ENCODE measurements at places on chromosomes 16 and 17. TPM values are rescaled to one million over a fixed set of nuclear protein-coding genes. Genes with fewer than 3 reads are reported as not detected.

The TEKT1 gene
- total RNA-seq, result 0.03 TPM

The TPSB2 gene
- total RNA-seq, result not detected

The CCL17 gene
- not detected for total RNA-seq

The TPSG1 gene
- not detected for total RNA-seq

The OR1A1 gene
- total RNA-seq, result not detected

The CNGB1 gene
- not detected for total RNA-seq

The LUC7L gene
- 47.1 TPM for total RNA-seq

DNA sequence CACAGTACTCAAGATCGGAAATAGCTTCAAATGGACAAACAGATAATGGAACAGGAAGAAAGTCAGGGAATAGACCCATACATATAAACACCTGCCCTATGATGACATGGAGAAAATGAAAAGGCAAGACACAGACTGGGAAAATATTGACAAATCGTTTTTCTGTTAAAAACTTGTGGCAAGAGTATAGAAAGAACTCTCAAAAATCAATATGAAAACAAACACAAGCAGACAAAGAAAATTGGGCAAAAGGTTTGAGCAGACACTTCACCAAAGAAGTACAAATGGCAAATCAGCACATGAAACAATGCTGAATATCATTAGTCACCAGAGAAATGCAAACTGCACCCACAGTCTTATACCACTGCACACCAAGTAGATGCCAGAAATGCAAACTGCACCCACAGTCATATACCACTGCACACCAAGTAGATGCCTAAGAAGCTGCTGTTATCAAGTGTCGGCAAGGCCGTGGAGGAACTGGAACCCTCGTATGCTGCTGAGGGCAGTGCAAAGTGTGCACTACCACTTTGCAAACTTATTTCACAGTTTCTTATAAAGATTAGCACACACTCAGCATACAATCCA is 123.5 kb upstream of the CHMP6 start:
- no peak for DNase-seq

- peak; percentile 94 for DNase-seq
Measured at GRCh38 chr17:78883533-78884131, 19.4 kb downstream of the CEP295NL start.

DNA sequence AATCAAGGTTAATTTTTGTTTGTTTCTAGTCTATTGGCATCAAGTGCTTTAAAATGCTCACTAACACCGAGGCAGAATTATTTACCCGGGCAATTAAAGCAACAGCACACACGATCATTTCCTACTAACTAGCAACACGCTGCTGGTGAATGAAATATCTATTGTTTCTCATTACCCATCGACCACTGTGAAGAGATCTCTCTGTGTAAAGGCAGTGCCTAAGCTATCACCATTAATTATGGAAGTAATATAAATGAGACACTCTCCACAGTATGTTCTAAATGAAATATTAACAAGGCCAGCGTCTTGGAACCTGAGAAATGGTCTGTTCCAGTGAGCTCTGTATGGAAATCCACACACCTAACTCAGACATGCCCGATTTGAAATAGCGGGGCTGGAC is 397.6 kb downstream of the MAF start:
- DNase-seq, result no peak

- no peak for DNase-seq
Measured at GRCh38 chr17:72906306-72906705, 186.2 kb downstream of the SLC39A11 start.

DNA sequence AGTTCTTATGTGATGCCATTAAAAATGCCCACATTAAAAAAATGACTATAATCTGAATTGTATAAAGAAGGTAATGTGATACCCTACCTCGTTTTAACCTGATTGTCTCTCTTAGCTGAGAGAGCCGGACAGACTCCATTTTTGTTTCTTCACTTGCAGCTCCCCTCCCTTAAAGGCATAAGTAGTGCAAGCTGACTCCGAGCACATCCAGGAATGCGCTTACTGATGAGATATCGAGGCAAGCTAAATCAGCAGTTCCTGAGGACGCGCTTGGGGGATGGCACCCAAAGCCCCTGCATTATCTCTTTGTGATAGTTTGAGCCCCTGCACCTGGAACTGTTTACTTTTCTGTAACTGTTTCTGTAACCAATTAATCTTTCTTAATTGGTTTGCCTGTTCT is 6.3 kb downstream of the KRT24 start:
- DNase-seq, result no peak

DNA sequence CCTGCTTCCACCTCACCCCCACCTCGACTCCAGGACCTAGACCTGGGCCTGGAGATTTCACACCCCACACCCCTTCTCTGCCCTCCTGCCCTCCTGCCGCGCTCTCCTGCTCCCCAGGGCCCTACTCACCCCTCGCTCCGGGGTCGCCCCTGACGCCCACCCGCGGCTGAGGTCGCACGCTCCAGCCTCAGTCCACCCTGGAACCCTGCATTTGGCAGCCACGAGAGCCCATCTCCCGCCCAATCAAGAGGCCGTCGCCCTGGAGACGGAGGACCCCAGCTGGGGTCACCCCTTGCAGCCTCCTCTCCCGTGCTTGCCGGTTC is 16.1 kb downstream of the TLE7 start:
- DNase-seq, result no peak

DNA sequence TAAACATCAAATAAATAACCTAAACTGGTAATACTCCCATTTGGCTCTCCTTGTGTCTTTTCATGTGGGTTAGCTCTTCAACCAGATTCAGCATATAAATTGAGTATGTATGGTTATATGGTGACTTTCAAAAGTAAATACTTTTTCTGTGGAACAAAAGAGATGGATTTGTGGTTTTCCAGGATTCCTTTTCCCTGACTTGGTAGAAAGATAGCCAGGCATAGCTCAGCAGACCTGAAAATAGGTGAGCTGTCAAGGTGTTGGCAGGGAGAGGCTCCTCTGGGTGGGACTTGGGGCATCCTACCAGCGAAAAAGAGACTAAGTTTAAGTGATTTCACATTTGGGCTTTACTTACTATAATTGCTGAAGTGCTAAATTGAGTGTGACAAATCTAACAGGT is 80.3 kb downstream of the FTO start:
- DNase-seq, result no peak

DNA sequence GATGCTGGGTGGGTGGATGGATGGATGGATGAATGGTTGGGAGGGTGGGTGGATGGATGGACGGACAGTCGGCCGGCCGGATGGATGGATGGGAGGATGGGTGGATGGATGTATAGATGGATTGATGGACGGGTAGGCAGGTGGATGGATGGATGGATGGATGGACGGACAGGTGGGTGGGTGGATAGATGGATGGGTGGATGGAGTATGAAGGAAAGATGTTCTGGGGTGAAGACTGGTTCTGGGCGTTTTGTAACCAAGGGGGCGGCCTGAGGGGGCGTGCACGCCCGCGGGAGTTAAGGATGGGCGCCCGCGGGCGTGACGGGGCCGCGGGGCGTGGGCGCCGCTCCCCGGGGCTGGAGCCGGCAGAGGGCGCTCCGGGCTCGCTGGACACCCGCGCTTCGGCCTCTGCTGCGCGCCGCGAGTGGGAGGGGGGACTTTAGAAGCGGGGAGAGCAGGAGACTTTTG is at the start of gene NECAB2:
Gene NECAB2 (plus strand): TSS at position 407 of the 468 bp plus-strand sequence. CDS start 405 bp downstream, outside the sequence.
- no peak for DNase-seq

DNA sequence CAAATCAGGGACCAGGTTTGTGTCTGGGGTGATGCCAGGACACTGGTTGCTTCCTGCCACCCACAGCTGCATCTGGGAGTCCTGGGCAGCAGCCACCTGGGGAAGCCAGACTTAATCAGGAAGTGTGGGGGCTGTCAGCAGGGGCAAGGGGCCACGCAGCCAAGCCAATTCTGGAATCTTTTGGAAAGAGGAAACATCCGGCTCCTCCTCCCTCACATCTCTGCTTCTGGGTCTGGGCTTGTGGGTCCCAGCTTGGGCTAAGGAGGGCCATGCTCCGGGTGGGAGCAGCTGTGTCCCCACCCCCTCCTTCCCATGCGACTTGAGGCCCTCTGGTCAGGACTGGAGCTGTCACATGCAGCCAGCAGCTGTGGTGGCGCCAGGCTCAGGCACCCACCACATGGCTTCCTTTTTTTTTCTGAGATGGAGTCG is 37.0 kb upstream of the CCDC182 start:
- DNase-seq, result no peak

- DNase-seq, result peak; percentile 64
Measured at GRCh38 chr16:14249291-14250032, 178.3 kb downstream of the MRTFB start.

DNA sequence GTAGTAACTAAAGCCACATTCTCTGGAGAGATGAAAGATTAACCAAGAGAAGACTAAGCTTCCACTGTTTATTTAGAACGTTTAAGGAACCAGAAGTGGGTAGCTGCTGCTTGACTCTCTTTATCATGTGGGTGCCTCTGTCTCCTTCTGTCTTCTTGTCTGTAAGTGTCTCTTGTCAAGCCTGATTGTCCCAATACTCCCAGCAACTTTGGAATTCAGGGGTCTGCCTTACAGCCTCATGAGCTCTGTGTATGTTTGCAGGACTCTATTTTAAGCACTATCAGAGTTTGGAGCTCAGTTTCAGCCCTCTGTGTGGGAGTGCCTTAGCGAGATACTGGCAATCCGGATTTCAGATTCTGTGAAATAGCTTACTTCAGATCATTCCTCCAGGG is 29.3 kb upstream of the SPACA3 start:
- DNase-seq, result no peak

GRCh38 chr17:81656118-81656743 is at the start of gene PDE6G:
Gene PDE6G, minus strand, starts transcription at chr17:81656542. Its CDS starts 3,237 bp downstream, at chr17:81653305.
- no peak for DNase-seq

DNA sequence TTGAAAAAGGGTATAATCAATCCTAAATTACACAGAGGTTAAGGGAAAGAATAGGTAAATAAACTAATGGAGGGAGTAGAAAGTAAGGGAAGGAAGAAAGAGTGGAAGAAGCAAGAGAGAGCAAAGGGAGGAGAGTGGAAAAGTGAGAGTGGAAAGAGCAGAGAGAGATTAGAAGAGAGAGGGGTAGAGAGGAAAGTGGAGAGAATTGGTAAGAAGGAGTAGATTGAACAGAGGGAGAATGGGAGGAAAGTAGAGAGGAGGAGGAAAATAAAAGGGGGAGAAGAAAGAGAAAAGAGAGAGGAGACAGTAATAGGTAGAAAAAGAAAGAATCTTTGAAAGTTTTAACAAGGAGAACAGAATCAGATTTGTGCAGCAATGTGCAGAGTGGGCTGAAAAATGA is 24.9 kb downstream of the TERB1 start:
- no peak for DNase-seq

DNA sequence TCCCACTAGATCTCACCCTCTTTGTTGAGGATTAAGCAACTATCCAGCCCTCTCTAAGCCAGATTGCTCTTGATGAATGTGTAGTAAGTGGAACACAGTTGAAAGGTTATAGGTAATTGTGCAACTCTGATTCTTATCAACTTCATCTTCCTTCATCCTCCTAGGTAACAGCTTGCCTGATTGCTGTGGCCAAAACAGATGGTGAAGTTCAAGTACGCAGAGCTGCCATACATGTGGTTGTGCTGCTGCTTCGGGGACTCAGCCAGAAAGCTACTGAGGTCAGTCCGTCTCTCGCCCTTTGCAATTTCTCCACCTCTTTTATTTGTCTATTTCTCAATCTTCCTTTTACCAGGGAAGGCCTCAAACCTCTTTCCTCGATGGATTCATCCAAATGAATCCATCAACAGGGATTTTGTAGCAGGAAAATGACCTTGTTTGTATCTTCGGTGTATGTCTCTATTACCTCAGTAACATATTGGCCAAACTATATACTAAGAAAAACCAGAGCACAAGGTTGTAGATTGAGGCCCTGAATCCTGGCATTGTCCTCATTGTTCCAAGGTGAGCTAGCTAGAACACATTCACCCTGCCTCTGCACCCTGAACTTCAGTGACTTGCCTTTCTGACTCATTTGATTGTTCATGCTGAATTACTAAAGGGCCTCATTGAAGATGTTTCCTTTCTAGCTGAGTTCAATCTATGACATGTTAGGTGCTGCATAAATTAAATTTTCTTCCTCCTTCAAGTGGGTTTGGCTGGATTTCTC is 65.1 kb upstream of the HAS3 start:
- DNase-seq, result no peak

DNA sequence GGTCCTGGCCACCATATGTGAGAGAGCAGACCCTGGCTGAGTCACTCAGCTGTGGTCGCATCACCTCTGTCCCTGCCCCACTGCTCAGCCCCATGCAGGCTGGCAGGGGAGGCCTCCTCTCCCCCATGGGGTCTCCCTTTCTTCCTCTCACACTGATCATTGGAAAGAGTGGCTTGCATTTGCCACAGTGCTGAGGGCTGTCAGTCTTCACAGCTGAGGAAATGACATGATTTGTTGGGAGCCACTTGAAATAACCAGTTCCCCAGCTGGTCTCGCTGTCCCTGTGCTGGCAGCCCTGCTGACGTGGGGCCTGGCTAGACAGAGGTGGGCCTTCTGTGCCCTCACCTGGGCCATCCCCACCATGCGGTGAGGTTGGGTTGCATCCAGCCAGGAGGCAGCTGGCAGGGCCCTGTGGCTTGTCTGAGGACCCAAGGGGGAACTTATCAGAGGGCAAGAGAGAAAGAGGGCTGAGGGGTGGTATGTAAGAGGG is 30.1 kb upstream of the MED9 start:
- no peak for DNase-seq

DNA sequence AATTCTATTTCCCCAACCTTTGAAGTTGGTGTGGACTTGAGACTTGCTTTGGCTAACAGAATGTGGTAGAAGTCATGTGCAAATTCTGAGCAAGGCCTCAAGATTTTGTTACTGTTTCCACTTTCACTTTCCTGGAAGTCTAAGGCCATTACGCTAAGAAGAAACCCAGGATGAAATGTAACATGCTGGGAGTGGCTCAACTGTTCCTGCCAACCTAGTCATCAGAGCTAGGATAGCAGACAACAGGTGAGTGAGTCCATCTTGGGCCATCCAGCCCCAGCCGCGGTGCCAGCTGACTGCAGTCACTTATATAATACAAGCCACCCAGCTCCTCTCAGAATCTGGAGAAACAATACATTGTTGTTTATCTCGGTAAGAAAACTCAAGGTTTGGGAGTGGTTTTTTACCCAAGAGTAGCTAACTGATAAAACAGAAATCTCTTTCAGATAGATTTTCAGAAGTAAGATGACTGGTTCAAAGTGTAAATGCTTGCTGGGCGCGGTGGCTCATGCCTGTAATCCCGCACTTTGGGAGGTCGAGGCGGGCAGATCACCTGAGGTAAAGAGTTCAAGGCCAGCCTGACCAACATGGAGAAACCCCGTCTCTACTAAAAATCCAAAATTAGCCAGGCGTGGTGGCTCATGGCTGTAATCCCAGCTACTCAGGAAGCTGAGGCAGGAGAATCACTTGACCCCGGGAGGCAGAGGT is 10.7 kb upstream of the STX4 start:
- DNase-seq, result no peak

GRCh38 chr16:81752876-81753227 is 26.2 kb upstream of the PLCG2 start:
- no peak for DNase-seq

DNA sequence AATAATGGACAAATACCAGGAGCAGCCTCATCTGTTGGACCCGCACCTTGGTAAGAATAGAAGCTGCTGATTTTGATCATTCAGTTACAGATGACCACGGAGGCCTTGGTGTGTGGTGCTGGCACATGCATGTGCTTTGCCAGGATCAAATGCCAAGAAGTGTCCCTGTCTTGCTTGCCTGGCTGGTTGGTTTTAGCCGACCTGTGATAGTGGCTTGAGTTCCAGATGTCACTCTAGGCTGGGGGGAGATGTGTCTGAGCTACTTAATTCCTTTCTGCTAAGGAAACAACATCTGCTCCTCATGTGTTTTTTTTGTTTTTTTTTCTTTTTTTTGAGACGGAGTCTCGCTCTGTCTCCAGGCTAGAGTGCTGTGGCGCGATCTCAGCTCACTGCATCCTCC is 4.3 kb downstream of the TBCD start:
- DNase-seq, result no peak

GRCh38 chr17:17034026-17034425 is 8.2 kb upstream of the MPRIP start:
- DNase-seq, result no peak

All from SJSA1 (cell line).